AG20443 (cell line): ENCODE measurements at places on chromosomes 4 and X.
A peak's percentile ranks its signal among the peaks of the same experiment; 100 is the strongest.

DNA sequence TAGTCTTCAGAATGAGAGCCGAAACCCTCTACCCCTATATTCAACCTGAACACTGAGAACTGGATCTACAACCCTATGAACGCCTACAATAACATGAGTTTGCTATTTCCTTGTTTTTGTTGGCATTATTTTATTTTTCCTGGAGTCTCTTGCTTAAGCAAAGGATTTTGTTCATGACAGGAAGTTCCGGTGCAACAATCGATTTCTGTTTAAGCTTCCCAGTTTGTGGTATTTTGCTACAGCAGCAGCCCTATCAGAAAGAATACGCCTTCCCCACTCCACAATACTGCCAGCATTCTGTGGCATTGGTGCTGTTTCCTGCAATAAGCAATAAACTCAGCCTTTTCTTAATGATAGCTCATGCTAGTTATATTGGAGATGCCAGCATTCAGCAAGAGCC lies 60.9 kb downstream of the NPY5R start:
- DNase-seq, result no peak

GRCh38 chr4:180380733-180381132 lies 1862.5 kb upstream of the TENM3 start:
- no peak for DNase-seq

DNA sequence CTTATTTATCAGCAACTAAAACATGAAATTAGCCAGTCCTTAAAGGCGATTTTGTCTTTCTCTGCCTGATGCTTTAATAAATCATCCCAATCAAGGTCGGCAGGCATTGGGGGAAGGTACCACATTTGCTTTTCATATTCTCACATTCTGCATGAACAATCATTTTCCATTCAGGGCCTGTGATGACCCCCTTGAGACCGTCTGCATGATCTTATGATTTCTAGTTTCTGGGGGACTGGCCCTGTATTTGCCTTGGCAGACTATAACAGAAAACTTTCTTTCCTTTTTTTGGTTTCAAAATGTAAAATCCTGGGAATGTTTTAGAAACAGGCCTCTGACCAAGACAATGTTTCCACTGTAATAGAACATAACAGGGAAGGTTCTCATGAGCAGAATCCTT lies 296.8 kb downstream of the IDS start:
- no peak for DNase-seq

GRCh38 chr4:7890635-7891393 lies 48.8 kb downstream of the AFAP1 start:
- DNase-seq, result peak; percentile 68

DNA sequence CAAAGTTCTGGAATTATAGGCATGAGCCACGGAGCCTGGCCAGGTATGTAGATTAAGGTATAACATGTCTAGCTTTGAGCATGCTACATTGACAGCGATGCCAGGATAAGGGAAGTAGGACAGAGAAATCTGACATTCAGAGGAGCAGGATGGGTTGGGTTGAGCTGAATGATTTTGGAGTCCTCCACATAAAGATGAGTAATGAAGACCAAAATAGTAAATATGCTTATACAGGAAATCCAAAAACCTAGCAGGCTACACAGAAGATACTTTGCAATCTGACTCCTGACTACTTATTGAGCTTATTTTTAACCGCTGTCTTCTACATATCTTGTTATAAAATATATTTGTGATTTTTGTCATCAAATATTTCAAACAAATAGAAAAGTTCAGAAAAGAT lies 69.7 kb downstream of the PDGFC start:
- DNase-seq, result peak; percentile 50

DNA sequence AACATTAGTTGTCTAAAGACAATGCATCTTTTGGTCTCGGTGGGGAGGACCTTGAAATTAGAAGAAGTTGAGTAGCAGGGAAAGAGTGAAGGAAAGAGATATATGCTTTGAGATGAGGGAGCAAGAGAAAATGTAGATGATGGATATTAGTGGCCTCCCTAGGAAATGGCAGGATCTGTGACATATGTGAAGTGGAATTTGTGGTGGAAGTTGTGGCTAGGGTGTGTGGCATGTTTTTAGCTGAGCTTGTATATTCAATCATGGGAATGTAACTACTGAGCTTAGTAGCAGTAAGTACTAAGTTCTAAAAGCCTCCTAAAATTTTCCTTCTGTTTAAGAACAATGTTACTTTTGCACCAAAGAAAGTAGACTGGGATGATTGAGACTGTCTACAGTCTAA lies 382.8 kb upstream of the CTSO start:
- DNase-seq, result no peak

DNA sequence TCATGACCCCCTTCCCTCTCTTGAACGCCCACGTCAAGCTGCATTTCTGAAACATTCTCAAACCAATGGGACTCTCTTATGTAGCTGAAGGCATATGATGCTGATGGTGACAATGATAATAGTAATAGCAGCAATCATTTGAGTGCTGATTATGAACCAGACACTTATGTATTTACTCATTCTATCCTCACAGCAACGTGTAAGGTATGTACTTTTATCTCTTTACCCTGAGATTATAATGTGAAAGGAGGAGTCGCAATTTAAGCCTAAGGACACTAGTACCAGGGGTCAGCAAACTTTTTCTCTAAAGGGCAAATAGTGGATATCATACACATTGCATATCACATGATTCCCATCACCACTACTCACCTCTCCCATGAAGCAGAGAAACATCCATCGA lies 8.5 kb downstream of the PGM2 start:
- DNase-seq, result no peak

- peak; percentile 52 for DNase-seq
Measured at GRCh38 chrX:130916636-130917422, 13.8 kb upstream of the ENOX2 start.

GRCh38 chr4:131296192-131296591 lies 1852.9 kb upstream of the PCDH10 start:
- no peak for DNase-seq

DNA sequence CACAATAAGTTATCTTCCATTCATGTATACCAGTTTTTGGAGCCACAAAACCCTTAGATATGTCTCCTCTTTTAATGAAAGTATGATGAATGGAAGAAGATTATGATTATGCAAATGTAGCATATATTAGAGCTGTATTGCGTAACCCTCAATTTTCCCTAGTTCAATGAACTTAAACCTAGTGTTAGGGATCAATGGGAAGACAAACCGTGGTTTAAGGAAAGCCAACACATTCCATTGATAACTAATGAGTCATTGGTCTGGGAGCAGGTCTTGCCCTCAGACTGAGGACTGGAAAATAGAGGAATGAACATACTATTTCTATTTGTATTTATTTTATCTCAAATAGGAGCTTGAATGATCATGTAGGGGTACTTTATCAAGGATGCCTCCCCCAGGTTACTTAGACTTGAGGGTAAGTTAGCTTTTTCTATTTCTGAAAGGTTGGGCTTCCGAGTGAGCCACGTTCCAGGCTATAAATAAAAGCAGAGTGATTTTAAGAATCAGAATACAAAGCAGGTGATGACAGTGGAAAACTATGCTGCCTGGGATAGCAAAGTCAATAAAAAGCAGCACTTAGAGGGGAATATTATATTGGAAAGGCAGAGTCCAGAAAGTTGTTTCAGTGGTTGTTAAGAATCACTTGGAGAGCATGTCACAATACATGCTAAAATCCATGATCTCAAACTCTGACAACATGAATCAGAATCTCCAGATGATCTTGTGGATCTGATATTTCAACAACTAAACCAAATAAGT lies 356.0 kb downstream of the ADAM29 start:
- DNase-seq, result peak; percentile 18

- no peak for DNase-seq
Measured at GRCh38 chr4:99855678-99856077, 38.5 kb downstream of the LAMTOR3 start.

DNA sequence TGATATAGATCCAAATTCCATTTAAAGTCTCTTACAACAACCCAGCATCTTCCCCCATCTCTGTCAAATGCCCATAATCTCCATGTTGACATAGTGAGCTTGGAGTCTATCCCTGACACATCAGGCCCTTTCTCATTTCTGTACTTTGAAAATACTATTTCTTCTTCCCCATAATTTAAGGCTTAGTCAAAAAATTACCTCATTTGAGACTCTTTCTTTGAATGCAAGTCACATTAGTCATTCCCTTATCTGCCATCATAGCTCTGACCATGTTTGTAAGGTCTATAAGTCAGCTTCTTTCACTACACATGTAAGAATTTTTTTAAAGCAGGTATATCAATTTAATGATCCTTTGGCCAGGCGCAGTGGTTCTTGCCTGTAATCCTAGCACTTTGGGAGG lies 99.9 kb downstream of the DDX60 start:
- DNase-seq, result peak; percentile 32

GRCh38 chrX:14351611-14352303 lies 177.6 kb upstream of the GLRA2 start:
- DNase-seq, result no peak

- DNase-seq, result peak; percentile 41
Measured at GRCh38 chr4:2812612-2813354, 19.9 kb downstream of the SH3BP2 start.

DNA sequence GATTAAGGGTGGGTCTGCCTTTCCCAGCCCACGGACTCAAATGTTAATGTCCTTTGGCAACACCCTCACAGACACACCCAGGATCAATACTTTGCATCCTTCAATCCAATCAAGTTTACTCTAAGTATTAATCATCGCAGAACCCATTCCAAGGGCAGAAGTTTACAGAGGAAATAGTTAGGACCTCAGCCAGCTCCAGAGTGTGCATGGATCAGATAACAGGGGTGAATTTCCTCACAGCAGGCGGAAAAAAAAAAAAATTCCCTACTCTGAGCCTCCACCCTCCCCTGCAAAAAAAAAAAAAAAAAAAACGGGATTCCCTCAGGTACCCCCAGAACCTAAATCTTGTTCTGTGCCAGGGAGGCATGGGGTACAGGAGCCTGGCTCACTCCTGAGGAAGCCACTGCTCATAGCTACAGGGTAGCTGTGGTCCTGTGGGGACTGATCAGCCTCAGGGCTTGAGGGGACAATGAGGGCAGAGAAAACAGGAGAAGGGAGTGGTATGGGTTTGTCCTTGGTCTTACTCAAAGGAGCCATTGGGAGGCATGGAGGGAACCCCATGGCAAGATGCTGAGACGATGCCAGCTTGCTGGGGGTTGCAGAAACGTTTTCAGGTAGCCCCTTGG lies 113.0 kb downstream of the DHRSX start:
- DNase-seq, result no peak

GRCh38 chrX:138914767-138915166 lies 203.2 kb upstream of the FGF13 start:
- DNase-seq, result peak; percentile 7

GRCh38 chr4:113288696-113289095 lies 239.2 kb downstream of the ANK2 start:
- no peak for DNase-seq

- no peak for DNase-seq
Measured at GRCh38 chrX:79140731-79141130, 3.8 kb upstream of the GPR174 start.

DNA sequence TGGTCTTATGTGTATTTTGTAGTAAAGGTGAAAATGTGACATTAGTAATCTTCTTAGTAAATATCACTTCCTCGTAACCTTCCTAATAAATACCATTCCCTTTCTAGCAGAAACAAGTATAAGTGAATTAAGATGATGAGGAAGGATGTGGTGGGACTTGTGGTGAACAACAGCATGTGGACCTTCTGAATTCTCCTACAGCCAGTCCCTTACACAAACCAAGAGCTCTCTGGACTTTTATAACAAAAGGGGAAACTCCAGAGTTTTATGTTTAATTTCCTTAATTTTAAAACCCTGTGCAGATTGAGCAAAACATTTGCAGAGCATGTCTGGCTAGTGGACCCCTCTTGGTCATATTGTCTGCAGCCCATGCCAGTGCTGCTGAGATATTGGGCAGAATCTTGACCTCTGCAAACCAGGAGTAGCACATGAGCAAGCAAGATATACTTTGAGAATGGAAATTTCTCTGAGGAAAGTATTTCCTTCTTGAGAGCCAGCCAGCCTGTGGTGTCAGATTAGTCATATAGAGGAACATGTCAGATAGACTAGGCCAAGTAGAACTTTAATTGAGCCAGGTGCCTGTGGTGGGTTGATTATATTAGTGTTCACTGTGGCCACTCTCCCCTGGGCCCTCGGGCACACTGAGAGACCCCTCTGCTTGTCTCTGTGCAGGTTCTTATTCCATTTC lies 328.2 kb downstream of the DKK2 start:
- peak; percentile 56 for DNase-seq

DNA sequence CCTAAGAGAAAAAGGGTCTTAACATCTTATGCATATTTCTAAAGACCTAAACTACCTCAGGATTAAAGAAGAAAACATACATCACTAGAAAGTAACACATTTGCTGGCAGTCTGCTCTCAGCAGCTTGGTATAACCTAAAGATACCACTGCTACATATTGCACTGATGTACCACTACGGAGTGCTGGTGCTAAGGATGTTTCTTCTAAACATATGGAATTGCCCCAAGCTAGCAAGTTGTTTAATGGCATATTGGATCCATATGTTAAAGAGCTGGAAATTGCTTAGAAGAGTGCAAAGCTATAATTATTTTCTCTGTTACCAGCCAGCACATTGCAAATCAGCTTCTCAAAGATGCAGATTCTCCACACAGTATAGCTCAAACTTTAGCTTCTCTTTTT lies 436.5 kb upstream of the GALNTL6 start:
- no peak for DNase-seq

DNA sequence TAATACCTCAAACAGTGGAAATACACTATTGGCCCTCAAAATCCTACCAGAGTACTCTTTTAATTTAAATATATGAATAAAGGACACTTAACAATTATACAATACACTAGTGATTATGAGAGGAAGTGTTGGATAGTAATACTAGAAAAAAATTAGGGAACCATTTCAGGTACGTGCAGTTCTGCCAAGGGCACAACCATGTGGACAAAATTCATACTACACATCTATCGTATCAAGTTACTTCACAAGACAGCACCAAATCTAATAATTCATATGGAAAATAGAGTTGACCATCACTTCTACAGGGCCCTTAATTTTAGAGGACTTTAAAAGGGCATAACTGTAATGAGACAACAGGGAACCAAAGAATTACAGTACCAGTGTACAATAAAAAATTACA lies 69.2 kb upstream of the ZCCHC13 start:
- no peak for DNase-seq

- DNase-seq, result no peak
Measured at GRCh38 chr4:106195435-106195950, 120.5 kb downstream of the TBCK start.

DNA sequence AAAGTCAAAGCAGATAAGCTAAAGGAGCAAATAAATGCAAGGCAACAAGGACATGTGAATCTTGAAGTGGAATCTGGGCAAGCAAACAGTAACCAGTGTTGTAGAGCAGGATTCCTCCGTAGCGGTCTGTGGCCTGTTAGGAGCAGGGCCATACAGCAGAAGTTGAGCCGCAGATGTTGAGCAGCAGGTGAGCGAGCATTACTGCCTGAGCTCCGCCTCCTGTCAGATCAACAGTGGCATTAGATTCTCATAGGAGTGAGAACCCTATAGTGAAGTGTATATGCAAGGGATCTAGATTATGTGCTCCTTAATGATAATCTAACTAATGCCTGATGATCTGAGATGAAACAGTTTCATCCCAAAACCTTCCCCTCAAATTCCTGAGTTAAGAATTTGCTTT lies 550.7 kb downstream of the ADGRL3 start:
- no peak for DNase-seq

- peak; percentile 69 for DNase-seq
Measured at GRCh38 chr4:159298502-159298901, 195.6 kb downstream of the RAPGEF2 start.

- peak; percentile 76 for DNase-seq
Measured at GRCh38 chr4:82715731-82716617, 82.6 kb downstream of the SCD5 start.

- DNase-seq, result peak; percentile 44
Measured at GRCh38 chr4:153488006-153488891, 22.1 kb downstream of the TMEM131L start.

- no peak for DNase-seq
Measured at GRCh38 chr4:61531188-61531587, 331.1 kb downstream of the ADGRL3 start.
